Iris pigment epithelial cell (primary cell): ENCODE measurements at places on chromosomes 6 and 20.

- peak; percentile 64 for DNase-seq
Measured at GRCh38 chr6:142867988-142868812, 76.8 kb downstream of the HIVEP2 start.

GRCh38 chr6:130107710-130108109 is 89.3 kb downstream of the L3MBTL3 start:
- DNase-seq = peak; percentile 15

GRCh38 chr6:46901882-46902314 is 19.8 kb downstream of the ADGRF5 start:
- DNase-seq = no peak

GRCh38 chr6:40810171-40810570 is 223.0 kb upstream of the LRFN2 start:
- DNase-seq = no peak

- DNase-seq = peak; percentile 29
Measured at GRCh38 chr20:47857569-47858464, 72.5 kb upstream of the SULF2 start.

DNA sequence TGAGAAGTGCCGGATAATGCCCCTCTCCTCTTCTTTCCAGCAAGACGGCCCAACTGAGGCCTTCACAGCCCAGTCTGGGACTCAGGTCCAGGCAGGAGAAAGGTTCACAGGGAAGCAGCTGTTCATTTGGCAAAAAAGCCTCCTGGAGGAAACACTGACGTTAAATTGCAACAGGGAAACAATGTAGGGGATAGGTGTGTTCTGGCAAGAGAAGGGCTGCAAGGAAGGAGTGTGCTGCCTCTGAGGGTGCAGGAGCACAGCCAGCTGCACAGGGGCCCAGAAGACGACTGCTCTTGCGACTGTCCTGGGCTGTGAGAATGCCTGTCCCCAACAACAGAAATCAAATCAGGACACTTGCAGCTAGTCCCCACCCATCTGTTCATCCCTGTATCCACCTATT is 70.6 kb upstream of the PMEPA1 start:
- DNase-seq = no peak

- DNase-seq = peak; percentile 53
Measured at GRCh38 chr20:33827634-33828325, 16.6 kb downstream of the CHMP4B start.

- no peak for DNase-seq
Measured at GRCh38 chr6:8900056-8900455, 464.7 kb upstream of the SLC35B3 start.

- DNase-seq = peak; percentile 44
Measured at GRCh38 chr6:155162682-155163081, 101.1 kb upstream of the CLDN20 start.

- peak; percentile 44 for DNase-seq
Measured at GRCh38 chr6:45614488-45615285, 237.0 kb upstream of the SUPT3H start.

GRCh38 chr6:49676671-49677281 is 36.6 kb downstream of the CRISP2 start:
- peak; percentile 69 for DNase-seq

DNA sequence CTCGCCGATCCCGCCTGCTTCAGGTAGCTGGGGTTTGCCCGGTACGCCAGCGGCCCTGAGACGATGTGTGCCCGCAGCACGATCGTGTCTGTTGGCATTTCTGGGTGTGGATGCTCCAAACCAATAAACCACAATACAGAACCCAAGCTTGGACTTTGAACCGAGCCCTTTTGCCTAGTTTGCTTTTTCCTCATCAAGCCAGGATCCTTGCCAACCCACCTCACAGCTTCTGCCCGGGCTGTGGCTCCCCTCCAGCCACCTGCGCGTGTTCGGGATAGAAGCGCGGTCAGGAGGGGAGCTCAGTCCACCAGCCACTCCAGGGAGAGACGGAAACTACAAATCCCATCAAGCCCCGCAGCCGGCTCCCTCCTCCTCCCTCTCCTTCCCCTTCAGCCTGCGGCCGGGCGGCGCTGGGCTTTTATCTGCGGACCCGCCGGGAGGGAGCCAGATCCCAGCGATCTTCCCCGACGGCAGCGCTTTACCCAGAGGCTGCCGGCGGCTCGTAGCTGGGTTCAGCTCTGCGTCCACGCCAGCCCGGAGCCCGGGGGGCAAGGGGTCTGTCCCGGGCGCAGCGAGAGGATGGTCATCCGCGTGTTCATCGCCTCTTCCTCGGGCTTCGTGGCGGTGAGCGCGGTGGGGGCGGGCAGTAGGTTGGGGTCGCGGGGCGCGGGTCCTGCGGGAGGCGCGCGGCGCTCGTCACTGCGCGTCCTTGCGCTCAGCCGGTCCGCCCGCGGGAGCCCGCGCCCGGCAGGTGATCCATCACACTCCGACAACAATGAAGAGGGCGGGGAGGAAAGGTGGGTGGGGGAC is at the start of gene SH3BGRL2:
Gene SH3BGRL2 (plus strand): TSS at position 447 of the 810 bp plus-strand sequence. CDS start 133 bp downstream, at position 580.
- peak; percentile 70 for DNase-seq

DNA sequence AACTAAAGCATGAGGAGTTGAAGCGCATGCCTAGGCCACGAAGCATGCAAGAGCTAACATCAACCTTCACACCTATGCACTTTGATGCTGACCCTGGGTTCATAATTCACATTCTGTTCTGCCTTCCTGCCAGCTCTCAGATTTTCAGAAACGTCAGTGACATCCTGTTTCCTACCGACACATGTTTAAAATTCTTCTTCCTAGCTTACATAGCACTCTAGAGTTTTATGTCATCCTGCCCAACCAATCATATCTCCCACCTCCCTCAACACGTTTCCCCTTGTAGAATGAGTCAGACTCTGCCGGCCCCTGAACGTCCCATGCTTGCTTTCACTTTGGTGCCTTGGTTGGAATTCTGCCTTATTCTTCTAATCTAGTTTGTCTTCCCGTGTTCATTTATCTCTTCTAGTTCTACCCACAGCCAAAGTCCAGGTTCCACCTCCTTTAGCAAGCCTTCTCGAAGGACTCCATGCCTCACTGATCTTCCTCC is 97.2 kb upstream of the MAP7 start:
- DNase-seq = peak; percentile 99

DNA sequence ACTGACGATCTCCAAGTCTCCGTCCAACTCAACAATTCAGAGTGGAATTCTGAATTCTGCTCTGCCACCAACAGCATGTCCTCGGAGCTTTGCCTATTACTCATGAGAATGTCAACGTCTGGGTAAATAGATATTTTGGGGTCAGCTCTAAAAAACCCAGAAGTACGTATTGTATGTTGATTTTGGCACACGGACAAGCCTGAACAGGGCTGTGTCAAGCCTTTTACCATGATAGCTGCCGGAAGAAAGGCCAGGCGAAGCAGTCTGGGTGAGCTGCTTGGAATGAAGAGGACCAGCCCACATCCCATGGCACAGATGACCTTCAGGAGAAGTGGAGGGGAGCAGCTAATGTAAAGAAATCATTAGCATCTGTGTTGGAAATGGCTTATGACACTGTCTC is 88.0 kb upstream of the JAG1 start:
- peak; percentile 90 for DNase-seq

GRCh38 chr6:83378621-83379388 is 52.0 kb downstream of the ME1 start:
- DNase-seq = peak; percentile 84

GRCh38 chr6:153960281-153960680 is 78.8 kb upstream of the OPRM1 start:
- DNase-seq = no peak

- DNase-seq = peak; percentile 93
Measured at GRCh38 chr20:10761232-10761631, 87.4 kb upstream of the JAG1 start.

GRCh38 chr6:165729307-165729936 is 66.4 kb upstream of the PDE10A start:
- no peak for DNase-seq

GRCh38 chr6:28710466-28711191 is 184.9 kb downstream of the GPX5 start:
- DNase-seq = peak; percentile 86

- peak; percentile 60 for DNase-seq
Measured at GRCh38 chr20:35363190-35363589, 48.6 kb downstream of the UQCC1 start.

- peak; percentile 55 for DNase-seq
Measured at GRCh38 chr6:99241905-99242534, 107.5 kb downstream of the FAXC start.

- DNase-seq = peak; percentile 17
Measured at GRCh38 chr20:9375221-9375681, 139.1 kb upstream of the LAMP5 start.

GRCh38 chr20:33298391-33298790 is 15.4 kb downstream of the BPIFB1 start:
- DNase-seq = no peak

- DNase-seq = peak; percentile 97
Measured at GRCh38 chr6:3209114-3210023, 18.1 kb downstream of the TUBB2B start.

DNA sequence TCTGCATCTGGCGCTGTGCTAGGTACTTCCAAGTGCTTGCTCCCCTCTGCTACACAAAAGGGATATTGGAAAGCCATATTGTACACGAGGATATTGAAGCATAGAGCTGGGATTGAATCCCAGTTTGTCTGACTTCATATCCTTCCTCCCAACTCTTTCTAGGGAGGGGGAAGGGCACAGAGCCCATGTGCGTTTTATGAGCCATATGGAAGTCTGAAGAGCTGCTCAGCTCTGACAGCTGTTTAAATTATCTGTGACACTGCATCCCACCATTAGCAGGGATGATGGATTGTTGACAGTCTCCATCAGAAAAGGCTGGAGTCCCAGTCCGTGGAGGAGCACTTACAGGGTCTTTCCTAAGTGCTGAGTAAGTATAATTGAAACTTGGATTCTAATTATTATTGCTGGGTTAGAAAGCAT is 18.4 kb downstream of the TIAM2 start:
- DNase-seq = no peak

DNA sequence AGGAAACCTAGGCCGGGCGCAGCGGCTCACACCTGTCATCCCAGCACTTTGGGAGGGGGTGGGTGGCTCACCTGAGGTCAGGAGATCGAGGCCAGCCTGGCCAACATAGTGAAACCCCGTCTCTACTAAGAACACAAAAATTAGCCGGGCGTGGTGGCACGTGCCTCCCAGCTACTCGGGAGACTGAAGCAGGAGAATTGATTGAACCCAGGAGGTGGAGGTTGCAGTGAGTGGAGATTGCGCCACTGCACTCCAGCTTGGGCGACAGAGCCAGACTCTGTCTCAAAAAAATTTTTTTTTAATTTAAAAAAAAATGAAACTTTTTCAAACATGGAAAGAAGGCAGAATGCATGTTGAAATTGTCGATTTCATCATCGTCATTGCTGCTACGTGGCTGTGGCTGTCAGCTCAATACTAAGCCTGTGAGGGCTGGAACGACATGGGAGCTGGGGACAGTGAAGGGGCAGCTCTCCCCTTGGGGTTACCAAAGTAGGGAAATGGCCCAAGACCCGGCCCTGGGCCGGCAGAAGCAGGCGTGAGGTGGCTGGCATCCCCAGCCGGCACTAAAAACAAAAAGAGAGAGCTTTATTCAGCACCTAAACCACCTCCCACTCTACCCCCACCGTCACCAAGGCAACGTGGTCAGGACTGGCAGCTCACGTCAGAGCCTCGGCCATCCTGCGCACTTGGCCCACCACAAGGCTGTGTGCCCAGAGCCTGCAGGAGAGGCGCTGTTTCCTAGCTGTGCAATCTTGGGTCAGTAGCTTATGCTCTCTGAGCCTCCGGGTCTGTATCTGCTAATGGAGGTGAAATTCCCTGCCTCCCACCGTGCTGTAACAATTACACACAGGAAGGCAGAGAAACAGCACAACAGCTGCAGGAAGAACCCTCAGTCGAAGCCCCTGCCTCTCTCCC is 30.8 kb downstream of the AGPAT4 start:
- no peak for DNase-seq

DNA sequence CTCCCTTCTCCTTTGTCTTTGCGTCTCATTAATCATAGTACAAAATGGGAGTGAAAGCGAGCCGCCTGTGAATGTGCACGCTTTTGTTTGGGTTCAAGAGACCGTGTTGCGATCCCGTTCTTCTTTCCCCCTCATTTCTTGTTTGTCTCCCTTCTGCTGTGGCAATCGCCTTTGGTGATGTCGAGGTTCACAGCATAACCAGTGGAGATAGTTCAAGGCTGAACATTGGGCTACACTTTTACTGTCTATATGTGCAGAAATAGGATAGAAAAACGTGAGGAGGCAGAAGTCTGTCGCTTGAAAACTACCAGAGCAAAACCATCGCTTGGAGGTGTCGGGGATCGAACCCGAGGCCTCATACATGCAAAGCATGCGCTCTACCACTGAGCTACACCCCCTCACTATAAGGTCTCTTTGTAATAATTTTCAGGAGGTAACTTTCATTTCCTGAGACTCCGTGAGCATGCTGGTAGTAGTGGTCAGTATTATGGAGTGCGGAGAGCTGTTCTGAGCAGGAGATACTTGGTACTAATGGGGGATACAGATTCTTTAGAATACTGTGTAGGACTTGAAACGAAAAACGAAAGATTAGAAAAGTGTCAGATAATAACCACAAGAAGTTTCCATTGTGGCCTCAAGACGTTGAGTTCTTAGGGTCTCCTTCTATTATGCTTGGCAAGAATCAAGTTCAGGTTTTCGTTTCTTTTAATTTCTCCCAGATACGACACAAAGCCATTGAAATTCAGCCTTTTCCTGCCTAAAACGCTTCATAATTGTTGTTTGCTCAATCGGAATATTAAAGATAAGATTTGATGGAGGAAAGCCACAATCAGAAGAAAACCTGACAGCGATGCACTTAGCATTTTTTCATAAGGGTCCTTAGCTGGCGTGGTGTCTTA is 106.6 kb downstream of the TRIM27 start:
- DNase-seq = peak; percentile 88

DNA sequence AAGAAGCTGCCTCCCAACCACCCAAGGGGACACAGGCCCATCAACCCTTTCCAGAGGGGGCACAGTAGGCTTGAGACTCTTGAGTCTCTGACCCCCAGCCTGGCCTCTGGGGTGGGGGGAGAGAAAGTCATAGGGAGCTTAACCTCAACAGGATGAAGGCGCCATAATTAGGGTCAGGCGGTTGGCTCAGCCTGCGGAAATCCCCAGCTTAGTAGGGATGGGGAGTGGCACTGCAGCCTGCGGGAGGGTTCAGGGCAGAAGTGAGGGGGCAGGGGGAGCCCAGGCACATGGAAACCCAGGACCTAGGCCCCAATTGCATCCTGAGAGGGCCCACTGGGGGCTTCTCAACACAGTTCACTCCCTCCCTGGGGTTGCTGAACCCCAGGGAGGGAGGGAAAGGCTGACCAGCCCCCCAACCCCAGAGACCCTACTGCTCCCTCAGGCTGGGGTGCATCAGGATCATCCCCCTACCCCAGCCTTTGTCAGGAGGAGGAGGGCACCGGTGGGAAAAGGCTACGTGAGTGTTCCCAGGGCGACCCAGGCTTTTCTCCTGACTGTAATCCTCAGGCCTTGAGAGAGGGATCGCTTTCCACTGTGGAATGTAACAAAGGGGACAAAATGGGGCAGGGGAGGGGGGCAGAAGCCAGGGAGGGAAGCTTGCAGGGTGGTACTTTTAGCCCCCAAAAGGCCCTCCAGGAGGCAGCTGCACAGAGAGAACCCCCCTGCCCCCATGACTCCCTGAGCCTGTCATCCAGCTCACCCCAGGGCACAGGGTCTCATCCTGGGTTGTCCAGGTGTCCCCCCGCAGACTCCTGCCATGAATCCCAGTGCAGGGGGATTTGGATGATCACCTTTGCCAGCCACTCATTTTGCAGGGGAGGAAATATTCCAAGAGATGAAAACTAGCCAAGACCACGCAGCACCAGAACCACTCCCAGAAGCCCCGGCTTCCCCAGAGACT is 46.4 kb downstream of the MRPL14 start:
- no peak for DNase-seq

GRCh38 chr6:9924971-9925370 is 489.9 kb downstream of the TFAP2A start:
- DNase-seq = no peak

GRCh38 chr6:129242546-129242945 is 359.6 kb downstream of the LAMA2 start:
- DNase-seq = no peak

- DNase-seq = no peak
Measured at GRCh38 chr6:170106906-170107525, 183.9 kb downstream of the DLL1 start.
